ENCODE measurements at places on chromosomes 11 and 22.

GRCh38 chr22:30373331-30374325, 13.6 kb downstream of the RNF215 start:
- DNase-seq, result no peak

GRCh38 chr11:17573526-17573925, 26.5 kb downstream of the OTOG start:
- DNase-seq, result no peak

GRCh38 chr11:74717221-74717969, 13.8 kb downstream of the CHRDL2 start:
- DNase-seq, result peak; percentile 43

DNA sequence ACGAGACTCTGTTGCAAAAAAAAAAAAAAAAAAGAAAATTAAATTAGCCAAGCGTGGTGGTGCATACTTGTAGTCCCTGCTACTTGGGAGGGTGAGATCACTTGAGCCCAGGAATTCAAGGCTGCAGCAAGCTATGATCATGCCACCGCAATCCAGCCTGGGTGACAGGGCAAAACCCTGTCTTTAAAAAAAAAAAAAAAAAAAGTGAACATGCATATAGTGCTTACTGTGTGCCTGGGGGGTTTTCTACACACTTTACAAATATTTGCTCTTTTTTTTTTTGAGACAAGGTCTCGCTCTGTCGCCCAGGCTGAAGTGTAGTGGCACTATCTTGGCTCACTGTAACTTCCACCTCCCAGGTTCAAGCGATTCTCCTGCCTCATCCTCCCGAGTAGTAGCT, 12.9 kb downstream of the TPST2 start:
- no peak for DNase-seq

GRCh38 chr11:105986554-105986953, 35.5 kb downstream of the MSANTD4 start:
- no peak for DNase-seq

GRCh38 chr22:30422481-30423300, 2.9 kb upstream of the MTFP1 start:
- DNase-seq, result peak; percentile 84

DNA sequence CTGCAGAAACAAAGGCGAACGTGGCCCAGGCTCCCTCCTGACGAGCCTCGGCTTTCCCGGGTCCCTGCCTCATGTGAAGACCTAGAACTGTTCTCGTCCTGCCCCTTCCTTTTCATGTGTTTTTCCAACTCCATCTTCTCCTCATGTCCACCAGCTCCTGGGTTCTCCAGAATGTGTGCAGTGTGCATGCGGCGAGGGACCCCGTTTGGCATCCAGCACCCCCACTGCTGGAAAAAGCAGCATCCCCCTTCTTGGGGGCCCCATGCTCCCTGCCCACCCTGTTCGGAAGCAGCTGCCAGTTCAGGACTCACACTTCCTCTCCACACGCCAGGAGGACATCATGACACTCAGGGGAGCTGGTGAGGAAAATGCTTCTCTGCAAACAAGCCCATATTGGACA, 313.5 kb downstream of the BRD1 start:
- no peak for DNase-seq

DNA sequence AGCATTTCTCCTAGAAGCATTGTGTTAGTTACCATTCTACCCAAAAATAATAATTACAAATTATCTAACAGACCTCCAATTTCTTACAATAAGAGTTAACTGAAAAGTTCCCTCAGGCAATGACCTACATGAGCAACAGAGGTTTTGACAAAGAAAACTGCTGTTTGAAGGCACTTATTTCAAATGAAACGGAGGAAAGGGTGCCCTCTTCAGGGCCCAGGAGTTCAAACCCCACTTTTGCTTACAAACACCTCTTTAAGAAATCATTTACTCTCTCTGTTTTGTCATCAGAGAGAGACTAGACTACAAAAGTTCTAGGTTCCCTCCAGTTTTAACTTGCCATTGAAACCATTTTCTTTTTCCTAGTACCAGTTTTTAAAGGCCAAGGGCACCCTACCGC, 56.7 kb downstream of the AMBRA1 start:
- no peak for DNase-seq

- DNase-seq, result no peak
These were observed 28.0 kb downstream of the SGSM1 start for GRCh38 chr22:24833881-24834495.

GRCh38 chr11:44923115-44923514, 27.6 kb downstream of the TP53I11 start:
- no peak for DNase-seq

- peak; percentile 58 for DNase-seq
These were observed 20.9 kb upstream of the CTR9 start for GRCh38 chr11:10730151-10730550.

DNA sequence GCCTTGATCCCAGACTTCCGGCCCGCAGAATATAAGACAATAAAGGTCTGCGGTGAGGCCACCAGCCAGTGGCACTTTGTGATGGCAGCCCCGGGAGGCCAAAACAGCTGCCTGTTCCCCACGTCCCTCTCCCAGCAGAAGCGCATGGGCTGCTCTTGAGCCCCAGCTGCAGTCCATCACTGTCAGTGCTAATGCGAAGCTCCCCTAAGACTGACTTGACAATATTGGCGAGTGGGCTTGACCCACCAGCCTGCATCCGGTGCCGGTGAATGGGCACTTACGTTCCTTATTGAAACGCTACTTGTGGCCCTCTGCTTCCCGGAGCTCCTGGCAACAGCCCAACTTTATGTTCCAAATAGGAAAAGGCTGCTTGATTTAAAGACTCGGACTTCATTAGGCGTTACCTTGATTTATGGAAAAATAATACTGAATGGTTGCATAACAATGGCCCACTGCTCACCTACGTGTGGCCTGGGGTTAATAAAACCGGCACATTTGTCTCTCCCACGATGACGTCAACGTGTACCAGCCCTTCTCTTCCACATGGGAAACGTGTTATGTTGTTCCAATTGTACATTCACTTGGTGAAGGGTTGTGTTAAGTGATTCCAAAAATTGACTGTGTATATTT, 93.4 kb upstream of the SEPTIN5 start:
- no peak for DNase-seq

DNA sequence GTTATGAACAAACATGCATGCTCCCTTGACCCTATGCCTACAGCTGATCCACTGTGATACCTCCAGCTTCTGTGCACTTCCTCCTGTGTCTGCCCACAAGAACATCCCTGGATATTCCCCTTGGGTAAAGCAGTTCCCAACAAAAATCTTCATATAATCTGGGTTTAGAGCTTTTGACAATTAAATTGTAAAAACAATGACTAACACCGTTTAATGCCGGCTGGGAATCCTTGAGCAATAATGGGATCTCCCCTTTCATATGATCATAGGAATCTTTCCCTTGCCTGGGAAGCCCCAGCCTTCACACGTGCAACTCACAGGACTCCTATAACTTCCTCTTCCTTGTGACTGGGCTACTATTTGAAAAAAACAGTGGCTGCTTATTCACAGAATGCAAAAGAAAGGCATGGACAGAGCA, 6.3 kb upstream of the ZC3H12C start:
- DNase-seq, result peak; percentile 27

- no peak for DNase-seq
These were observed 631.6 kb downstream of the BRD1 start for GRCh38 chr22:49196046-49196511.

GRCh38 chr11:17314232-17314547, 37.4 kb upstream of the NCR3LG1 start:
- peak; percentile 70 for DNase-seq

DNA sequence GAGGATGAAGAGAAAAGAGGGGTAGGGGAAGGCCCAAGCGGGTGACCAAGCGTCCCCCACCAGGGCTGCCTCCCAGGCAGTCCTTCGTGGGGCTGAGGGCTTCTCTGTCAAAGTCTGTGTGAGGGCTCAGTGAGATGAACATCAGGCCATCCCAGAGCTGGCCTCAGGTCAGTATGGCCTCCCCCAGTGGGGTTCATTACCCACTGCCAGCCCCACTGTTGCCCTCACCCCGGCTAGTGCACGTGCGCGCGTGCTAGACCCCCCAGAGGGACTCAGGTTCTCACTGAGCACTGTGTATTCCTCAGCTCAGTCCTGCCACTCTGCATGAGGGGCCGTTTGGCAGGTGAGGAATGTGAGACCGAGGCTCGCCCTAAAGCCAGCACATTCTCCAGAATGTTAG, 3.3 kb downstream of the KDELR3 start:
- DNase-seq, result no peak

GRCh38 chr11:117583063-117583801, 213.8 kb downstream of the DSCAML1 start:
- peak; percentile 24 for DNase-seq

DNA sequence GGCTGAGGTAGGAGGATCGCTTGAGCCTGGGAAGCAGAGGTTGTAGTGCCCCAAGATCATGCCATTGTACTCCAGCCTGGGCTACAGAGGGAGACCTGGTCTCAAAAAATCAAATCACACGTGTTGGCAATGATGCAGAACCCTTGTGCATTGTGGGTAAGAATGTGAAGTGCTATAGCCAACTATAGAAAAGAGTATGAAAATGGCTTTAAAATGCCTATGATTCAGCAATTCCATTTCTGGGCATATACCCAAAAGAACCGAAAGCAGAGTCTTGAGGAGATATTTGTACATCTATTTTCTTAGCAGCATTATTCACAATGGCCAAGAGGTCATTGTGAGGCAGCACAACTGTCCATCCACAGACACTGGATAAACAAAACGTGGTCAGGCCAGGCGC, 2.6 kb upstream of the FADS3 start:
- peak; percentile 60 for DNase-seq

DNA sequence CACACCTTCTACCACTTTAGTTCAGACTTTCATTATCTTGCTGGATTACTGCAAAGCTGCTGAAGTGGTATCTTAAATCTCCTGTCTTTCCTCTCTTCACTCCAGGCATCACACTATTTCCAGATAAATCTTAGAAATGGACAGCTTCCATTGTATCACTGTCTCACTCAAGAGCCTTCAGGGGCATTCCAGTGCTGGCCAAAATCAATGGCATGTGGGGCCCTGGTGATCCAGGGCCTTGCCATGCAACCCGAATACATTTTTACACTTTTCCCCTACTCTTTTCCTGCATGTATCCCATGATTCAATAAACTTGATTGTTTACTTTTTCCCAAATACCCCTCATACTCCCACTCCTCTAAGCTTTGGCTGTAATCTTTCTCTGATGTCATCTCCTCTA, 39.4 kb upstream of the DEUP1 start:
- no peak for DNase-seq

GRCh38 chr11:71399341-71399740, 48.9 kb downstream of the DHCR7 start:
- no peak for DNase-seq

GRCh38 chr11:26687351-26687750, 34.5 kb downstream of the SLC5A12 start:
- no peak for DNase-seq

DNA sequence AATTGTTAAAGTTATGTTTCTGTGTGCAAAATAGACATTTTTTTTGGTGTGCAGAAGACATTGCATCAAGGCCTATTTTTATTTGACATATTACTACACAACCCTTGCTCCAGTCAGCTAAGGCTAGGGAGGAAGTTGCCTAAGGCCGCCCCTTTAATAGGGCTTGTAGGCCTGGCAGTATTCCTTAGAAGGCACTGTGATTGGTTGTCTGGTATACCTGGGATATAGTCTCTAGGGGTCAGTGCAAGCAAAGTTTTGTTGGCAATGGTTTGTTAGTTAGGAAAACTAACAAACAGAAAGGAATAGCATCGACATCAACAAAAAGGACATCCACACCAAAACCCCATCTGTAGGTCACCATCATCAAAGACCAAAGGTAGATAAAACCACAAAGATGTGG, 16.9 kb downstream of the CCDC15 start:
- peak; percentile 16 for DNase-seq

DNA sequence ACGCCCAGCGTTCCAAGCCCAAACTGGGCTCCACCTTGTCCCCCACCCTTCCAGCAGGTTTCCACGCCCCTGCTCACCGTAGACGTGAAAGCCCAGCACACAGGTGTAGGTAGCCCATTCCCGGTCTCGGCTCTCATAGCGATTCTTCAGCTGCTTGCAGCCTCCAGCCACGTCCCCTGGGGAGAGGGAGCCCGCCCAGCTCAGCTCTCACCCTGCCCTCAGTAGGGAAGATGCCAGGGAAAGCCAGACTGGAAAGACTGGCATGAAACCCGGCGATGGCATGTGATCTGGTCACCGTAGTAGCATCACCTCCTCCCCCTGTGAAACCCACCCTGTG, 1.4 kb upstream of the MTA2 start:
- DNase-seq, result peak; percentile 15
